ENCODE measurements at places on chromosomes 4 and X.

GRCh38 chr4:148808416-148808815 lies 366.2 kb upstream of the NR3C2 start:
- no peak for DNase-seq

- DNase-seq = no peak
Measured at GRCh38 chr4:89712141-89712540, 124.8 kb downstream of the SNCA start.

- no peak for DNase-seq
Measured at GRCh38 chrX:44392767-44393166, 49.3 kb upstream of the EFHC2 start.

GRCh38 chrX:28946846-28947245 lies 359.6 kb downstream of the IL1RAPL1 start:
- DNase-seq = no peak

DNA sequence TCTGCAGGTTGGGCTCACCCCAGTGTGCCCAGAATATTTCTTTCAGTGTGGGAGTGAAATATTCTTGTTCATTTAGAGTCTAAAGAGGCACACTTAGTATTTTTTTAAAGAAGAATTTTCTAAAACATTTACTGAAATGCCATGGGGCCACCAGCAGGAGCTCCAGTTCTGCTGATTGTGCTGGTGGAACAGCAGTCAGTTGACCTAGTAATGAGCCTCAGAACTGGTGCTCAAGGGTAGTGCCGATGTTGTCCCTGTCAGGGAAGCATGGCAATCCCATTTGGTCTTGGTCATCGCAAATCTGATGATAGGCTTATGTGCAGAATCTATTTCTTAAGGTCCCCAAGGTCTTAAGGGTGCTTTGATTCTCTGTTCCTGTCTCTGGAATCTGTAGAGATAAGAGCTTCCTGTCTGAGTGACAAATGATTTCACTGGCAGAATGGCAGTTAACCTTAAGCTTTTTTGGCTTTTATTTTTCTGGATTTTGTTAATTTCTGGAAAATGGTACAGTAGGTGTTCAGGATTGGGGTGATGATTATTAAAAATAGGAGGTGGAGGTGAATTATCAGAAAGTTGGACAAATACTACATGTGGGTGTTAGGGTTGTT lies 31.3 kb downstream of the JADE1 start:
- no peak for DNase-seq

DNA sequence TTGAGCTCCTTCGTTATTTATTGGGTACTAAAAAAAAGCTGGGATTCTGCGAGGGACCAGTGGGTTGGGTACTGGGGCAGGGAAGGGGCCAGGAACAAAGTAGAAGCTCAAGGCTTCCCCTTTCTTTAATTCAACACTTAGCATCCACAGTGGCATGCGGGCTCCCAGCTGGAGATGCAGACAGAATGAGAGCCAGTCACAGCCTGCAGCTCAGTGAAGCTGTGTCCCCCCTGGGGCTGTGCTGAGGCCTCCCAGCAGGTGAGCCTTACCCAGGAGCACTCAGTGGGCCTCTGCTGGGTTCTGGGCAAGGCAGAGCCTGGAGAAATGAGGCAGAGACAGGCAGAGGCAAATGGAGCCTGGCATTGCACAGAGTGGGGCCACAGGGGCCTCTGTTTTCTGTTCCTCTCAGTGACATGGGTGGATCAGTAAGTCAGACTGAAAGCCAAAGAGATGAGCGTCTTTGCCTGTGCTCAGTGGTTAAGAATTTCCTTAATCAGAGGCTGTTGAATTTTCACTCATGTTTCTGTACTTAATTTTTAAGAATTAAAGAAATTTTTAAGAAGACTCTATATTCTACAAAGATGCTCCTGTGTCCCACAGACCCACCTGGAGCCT lies 181.4 kb upstream of the RBPJ start:
- DNase-seq = no peak

- no peak for DNase-seq
Measured at GRCh38 chrX:64192673-64193072, 12.8 kb downstream of the AMER1 start.

GRCh38 chrX:153945956-153946943 lies 1.8 kb upstream of the RENBP start:
- DNase-seq = no peak

- DNase-seq = no peak
Measured at GRCh38 chr4:7120341-7120740, 52.5 kb upstream of the GRPEL1 start.

GRCh38 chrX:40531056-40531826 lies 49.5 kb upstream of the ATP6AP2 start:
- no peak for DNase-seq

DNA sequence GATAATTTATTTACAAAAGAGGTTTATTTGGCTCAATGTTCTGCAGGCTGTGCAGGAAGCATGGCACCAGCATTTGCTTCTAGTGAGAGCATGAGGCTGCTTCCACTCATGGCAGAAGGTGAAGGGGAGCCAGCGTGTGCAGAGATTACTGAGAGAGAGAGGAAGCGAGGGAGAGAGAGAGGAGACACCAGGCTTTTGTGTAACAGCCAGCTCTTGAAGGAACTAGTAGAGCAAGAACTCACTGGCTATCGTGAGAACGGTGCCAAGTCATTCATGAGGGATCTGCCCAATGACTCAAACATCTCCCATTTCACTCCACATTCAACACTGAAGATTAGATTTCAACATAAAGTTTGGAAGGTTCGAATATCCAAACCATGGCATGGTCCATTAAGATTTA lies 12.7 kb downstream of the GUCY1A1 start:
- DNase-seq = no peak

DNA sequence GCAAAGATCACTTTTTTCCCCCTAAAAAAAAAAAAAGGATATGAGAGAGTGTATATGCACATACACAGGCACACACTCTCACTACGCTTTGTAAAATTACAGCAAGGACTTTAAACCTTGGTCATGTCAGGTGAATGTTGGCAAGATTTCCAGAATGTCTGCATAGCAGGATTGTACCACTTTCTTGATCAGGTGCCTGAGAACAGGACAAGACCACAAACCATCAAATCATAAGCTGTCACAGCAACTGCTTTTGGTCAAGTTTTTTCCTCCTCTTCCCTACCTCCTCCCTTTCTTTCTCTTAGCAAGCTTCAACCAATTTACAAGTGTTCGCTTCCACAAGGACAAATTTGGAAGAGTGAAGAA lies 15.3 kb downstream of the PPARGC1A start:
- DNase-seq = no peak

- no peak for DNase-seq
Measured at GRCh38 chrX:23662187-23662586, 5.1 kb upstream of the PRDX4 start.

GRCh38 chr4:152727784-152728183 lies 48.0 kb upstream of the TMEM154 start:
- DNase-seq = no peak

GRCh38 chr4:24645765-24646550 lies 61.6 kb upstream of the DHX15 start:
- DNase-seq = no peak
